ENCODE measurements at places on chromosomes 3 and 15.

- DNase-seq = no peak
These were observed 228.6 kb upstream of the CMC1 start for GRCh38 chr3:28012830-28013229.

- no peak for DNase-seq
These were observed 33.2 kb downstream of the CDCP1 start for GRCh38 chr3:45112939-45113338.

DNA sequence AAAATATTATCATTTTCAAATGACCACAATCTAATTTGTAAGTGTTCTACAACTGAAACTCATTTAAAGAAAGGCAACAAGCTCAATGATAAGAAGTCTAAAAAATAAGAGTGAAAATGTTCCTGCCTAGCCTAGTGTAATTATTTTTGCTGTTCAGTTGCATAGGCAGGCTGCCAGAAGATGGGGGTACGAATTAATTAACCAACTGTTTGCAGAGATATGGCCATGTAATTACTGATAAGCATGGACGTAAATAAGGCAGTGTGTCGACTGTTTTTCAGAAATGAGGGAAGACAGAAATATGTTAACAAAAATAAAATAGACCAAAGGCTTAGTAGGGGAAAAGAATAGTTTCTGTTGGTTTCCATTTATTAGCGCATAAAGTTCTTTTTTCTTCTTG lies 24.7 kb upstream of the SCAANT1 start:
- no peak for DNase-seq

GRCh38 chr15:100553468-100553867 lies 24.7 kb upstream of the CERS3 start:
- DNase-seq = peak; percentile 53

DNA sequence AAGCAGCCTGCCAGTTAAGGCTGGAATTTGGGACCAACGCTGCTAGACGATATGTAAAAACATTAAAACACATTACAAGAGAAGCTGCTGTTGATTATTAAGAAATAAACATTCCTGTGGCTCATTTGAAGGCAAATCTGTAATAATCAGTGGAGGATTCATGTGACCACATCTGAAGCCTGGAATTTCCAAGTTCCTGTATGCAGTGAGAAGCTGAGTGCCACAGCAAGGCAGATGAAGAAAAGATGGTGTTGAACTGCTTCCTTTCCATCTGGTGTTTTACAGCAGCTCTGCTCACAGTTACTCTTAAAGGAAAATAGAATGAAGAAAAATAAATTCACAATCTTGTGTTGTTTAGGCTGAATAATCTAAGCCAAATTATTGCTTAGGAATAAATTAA lies 139.3 kb upstream of the ROBO2 start:
- no peak for DNase-seq

GRCh38 chr15:98503970-98504369 lies 144.4 kb upstream of the IGF1R start:
- DNase-seq = peak; percentile 61
